ENCODE measurements at places on chromosomes 3 and 15.

GRCh38 chr15:84657748-84658079 is 285 bp downstream of the NMB start:
- DNase-seq, result no peak

GRCh38 chr3:151971814-151972579 is 98.6 kb downstream of the SUCNR1 start:
- DNase-seq, result peak; percentile 88

GRCh38 chr3:128895843-128896697 is 16.6 kb downstream of the ACAD9 start:
- no peak for DNase-seq

- DNase-seq, result no peak
Observed at GRCh38 chr3:76402926-76403325, 617.6 kb upstream of the ZNF717 start.

DNA sequence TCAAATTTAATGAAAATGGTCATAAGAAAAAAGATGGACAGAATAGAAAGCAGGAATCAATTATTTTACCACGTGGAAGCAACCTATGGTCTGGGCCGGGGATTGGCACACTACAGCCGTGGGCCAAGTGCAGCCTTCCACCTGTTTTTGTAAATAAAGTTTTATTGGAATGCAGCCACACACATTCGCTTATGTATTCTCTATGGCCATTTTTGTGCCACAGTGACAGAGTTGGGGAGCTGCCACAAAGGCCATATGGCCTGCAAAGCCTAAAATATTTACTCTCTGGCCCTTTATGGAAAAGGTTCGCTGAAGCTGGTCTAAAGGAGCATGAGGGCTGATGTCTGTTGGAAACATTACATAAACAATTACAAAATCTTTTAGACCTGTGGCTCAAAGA is 144.8 kb downstream of the TMCO5A start:
- DNase-seq, result no peak

DNA sequence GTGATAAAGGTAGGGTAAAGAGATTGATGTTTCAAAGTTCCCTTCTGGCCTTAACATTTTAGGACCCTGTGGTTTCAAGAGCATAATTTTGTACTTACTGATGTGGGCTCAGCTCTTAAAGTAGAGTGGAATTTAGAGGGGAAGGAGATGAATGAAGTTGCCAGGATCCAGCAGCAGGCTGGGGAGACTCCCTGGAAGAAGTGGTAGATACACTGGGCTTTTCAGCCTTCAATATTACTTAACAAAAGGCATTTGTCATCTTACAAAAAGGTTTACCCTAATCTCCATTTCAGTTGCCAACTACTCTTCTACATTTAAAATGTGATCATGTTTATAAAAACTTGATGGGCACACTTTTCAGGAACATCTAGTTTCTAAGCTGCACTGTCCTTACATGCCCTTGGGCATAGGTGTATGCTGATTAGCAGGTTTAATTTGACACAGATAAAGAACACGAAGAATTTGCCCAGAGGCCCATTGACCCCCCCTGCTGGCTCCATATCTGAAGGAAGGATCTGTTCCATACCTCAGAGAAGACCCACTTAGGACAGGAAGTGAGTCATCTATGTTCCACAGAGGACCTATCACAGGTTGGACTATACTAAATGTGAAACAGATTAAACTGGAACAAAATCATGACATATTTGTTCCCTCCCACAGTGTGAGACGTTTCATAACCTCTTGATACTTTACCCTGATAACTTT is 93.0 kb upstream of the LPP start:
- DNase-seq, result peak; percentile 86

DNA sequence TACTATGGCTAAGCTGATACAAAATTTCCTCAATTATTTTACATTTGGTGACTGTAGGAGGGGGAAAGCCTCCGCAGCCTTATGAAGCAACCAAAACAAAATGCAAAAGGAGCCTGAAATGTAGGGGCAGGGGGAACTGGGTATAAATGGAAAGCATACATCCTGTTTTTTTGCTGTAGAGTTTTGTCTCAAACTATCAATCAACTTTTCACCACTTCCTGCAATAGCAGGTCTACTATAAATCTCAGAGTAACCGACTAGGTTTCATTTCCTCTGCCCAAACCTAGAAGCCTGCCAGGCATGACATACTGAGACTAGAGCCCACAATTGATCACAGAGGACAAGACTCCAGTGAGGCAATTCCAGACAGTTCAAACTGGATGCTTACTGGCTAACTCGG is 91.3 kb downstream of the SHQ1 start:
- no peak for DNase-seq

DNA sequence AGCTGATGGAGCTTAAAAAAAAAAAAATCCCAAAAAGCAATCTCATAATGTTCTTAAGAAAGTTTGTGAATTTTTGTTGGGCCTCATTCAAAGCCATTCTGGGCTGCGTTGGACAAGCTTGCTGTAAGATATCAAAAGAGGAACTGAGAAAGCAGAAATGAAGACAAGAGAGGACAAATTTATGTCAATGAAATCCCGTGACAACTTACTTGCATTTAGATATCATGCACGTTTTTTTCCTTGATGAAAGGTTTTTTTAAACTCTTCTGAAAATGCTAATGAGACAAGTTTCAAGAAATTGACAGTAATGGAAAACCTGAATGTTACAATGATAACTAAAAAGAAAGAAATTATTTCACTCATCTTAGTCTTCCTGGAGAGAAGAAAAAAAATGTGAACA is 662.9 kb downstream of the SQOR start:
- DNase-seq, result no peak

- no peak for DNase-seq
Observed at GRCh38 chr15:98676586-98677270, 28.4 kb downstream of the IGF1R start.

DNA sequence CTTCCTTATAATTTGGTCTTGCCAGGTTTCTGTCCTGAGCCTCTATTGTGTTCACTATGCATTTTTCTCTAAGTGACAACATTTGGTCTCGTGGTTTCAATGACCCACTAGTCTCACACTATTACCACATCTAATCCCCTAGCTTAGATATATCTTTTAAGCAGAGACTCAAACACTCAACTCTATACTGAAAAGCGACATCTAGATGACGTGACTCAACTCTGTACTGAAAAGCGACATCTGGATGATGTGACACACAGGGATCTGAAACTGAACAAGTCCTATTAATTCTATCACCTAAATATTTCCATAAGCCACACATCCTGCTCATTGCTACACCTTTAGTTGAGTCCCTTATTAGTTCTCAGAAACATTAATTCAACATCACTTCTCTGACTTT is 141.7 kb upstream of the MBNL1 start:
- no peak for DNase-seq

- DNase-seq, result peak; percentile 80
Observed at GRCh38 chr15:79923079-79923514, 26.3 kb upstream of the MTHFS start.

- DNase-seq, result no peak
Observed at GRCh38 chr15:76116138-76116885, 56.5 kb downstream of the TMEM266 start.

GRCh38 chr3:40718209-40718608 is 193.4 kb downstream of the ZNF621 start:
- no peak for DNase-seq

DNA sequence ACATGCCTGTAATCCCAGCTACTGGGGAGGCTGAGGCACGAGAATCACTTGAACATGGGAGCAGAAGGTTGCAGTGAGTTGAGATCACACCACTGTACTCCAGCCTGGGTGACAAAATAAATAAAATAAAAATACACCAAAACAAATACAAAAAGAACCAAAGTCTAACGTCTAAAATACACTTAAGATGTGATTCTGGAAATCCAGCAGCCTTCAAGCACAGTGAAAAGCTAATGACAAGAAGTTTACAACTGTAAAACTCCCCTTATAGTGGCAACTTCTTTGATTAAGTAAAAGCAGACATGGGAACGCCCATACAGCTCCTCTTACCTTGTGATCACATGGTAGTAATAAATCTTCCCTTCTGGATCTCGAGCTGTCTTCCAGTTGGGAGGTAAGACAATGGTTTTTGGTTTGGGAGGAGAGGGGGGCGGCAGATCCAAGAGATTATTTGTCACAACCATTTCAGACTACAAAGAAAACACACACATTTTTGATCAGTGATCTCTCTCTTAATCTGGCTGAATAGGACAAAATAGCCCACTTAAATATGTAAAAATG is 62.8 kb downstream of the NBEAL2 start:
- DNase-seq, result no peak

GRCh38 chr3:94004301-94004910 is 24.0 kb downstream of the STX19 start:
- peak; percentile 70 for DNase-seq

DNA sequence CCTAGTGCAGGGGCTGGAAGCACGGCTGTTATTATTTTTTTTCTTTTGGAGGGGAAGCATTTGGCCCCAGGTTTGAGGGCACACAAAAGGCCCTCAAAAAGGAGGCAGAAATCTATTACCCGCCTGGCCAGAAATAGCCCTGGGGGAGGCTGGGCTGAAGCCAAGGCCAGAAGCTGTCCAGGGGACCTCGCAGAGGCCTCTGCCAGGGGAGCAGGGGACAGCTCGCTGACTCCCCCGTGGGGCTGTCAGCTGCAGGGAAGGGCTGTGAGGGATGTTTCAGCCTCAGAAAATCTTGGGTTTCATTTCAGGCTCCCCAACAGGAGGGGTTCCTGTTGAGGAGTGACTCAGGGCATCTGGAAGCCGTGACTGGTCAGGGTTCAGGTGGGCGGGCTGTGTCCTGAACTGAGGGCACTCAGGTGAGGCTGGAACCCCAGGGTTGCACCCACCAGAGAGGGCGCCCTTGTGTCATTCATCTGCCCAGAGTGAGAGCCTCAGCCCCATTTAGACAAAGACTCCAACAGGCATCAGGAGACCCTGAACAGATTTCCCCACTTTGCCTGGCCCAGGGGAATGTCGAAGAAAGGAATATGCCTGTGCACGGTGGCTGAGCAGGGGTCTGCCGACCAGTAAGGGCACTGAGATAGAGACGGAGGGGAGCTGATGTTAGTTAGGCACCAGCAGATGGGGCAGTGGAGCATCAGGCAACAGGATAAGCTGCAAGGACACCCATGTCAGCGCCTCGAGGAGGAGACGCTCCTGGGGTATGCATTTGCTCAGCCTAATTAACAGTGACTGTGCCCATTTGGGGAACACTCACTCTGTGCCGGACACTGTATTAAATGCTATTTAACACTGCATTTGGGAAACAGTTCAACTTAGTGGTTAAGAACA is 43.5 kb upstream of the SLC6A11 start:
- DNase-seq, result peak; percentile 1

- no peak for DNase-seq
Observed at GRCh38 chr15:81781395-81781794, 264.4 kb downstream of the MEX3B start.

GRCh38 chr3:76063811-76064210 is 278.5 kb upstream of the ZNF717 start:
- no peak for DNase-seq

- no peak for DNase-seq
Observed at GRCh38 chr3:30141178-30141581, 465.2 kb upstream of the TGFBR2 start.

DNA sequence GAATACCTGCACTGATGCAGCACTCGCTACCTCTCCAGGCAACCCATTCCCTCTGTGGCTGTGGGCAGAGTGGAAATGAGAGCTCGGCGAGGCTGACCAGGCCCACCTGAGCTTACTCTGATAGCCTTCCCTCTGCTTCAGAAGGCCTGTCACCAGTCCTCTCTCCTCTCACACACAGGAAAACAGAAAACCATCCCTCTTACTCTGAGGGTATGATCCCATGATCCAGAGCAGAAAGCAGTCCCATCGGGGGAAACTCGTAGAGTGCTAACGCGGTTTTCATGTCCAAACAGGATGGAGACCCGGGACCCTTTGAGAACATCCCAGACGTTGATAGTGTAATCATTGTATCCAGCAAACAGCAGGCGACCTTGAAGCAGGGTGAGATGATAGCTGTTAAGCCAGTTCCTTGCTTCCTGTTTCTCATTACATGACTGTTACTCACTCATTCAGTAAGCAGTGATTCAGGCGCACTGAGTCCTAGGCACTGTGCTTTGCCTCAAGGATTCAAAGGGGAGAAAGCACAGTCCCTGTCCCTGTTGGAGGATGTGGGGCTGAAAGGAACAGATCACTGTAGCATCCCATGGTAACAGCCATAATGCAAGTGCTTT is 11.8 kb upstream of the BCL2L10 start:
- DNase-seq, result peak; percentile 5

- DNase-seq, result no peak
Observed at GRCh38 chr3:38008971-38009580, 18.5 kb downstream of the VILL start.

DNA sequence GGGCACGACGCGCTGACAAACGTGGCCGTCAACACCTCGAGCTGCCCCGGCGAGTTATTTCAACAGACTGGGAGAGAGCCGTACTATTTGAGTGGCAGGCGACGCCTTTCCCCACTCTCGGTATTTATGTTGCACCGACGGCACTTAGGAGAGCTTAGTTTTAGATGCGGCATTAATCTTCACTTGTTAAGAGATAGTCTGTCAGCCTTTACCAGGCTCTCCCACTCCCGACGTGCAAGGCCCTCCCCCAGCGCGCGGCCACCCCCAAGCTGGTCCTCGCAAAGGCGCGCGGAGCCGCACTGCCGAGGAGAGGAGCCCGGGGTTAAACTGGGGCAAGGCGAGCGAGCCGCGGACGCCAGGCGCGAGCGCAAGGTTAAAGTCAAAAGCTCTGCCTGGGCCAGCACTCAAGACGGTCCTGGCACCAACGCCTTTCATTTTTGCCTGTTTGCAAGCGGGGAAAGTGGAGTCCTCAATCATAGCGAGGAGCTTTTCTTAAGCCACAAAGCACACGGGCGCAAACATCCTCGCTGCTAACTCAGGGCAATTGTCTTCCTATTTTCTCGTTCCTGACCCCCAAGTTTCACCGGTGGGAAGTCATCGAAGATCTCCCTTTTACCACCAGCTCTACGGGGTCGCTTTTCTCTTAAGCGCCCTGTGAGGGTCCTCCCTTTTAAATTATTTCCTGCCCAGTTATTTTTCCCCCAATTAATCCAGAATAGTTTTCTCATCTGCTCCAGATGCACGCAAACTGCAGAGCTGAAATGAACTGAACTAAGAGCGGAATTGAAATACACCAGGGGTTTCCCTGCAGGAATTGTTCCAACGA is 86.6 kb downstream of the NR2F2 start:
- DNase-seq, result no peak

- peak; percentile 84 for DNase-seq
Observed at GRCh38 chr3:122942937-122943827, 84.4 kb downstream of the SEMA5B start.

DNA sequence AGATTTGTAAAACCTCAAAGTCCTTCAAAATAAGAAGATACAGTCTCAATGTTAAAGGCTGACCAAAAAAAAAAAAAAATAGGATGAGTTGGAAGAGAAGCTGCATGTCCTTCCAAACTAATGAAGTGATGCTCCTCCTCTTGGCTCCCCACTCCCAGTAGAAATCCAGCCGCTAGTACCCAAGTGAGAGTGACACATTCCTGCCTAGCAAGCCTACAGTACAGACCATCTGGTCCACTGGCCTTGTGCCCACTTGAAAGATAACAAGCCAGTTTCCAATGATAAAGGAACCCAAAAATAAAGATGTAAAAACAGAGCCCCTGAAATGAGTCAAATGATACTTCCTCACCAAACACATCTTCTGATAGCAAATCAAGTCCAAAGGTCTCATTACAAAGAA is 258.7 kb upstream of the NSMCE3 start:
- no peak for DNase-seq

Data from DMS53 (cell line).